ENCODE measurements at places on chromosomes 2 and 18.

DNA sequence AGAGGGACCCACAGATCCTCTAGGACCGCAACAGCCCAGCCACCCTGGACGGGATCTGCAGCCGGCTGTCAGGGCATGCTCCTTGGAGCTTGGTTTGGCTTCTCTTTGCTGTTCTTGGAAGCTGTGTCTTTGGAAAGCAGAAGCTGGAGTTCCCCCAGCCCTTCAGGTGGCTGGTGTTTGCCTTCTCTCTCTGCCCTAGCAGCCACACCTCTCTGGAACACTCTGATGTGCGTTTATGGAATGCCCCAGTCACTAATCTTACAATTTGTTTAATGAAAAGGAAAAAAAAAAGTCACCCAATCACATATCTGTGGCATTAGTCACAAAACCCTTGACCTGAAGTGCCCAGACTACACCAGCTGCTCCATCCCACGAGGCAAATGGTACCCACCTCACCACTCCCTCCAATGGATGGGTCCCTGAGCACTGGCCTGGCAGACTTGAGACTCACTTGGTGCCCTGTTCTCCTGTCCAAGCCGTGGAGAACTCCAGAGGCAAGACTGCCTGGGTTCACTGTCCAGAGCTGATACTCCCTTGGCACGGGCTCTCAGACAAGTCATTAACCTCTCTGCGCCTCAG is 70.2 kb upstream of the DAPL1 start:
- no peak for DNase-seq

- DNase-seq = no peak
Measured at GRCh38 chr2:109009920-109010610, 21.0 kb upstream of the EDAR start.

GRCh38 chr2:101837354-101837753 is 139.8 kb downstream of the MAP4K4 start:
- no peak for DNase-seq

GRCh38 chr2:37349231-37349860 is 4.9 kb downstream of the QPCT start:
- DNase-seq = no peak
